ENCODE measurements at places on chromosomes 1 and 21.

- no peak for DNase-seq
These were observed 11.6 kb upstream of the SLC19A2 start for GRCh38 chr1:169497317-169497716.

DNA sequence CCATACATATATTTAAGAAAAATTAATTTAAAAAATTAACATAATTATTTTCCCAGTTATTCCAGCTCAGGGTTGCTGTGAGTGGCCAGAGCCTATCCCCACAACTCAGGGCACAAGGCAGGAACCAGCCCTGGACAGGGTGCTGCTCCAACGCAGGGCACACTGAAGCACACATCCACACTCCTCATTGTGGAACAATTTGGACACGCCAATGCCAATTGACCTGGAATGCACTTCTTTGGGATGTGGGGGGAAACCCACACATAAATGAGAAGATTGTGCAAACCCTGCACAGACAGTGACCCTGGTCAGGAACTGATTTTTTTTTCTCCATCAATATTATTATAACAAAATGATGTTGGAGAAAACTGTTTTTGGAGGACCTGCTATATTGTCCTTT, 23.4 kb downstream of the SAMSN1 start:
- DNase-seq = no peak

DNA sequence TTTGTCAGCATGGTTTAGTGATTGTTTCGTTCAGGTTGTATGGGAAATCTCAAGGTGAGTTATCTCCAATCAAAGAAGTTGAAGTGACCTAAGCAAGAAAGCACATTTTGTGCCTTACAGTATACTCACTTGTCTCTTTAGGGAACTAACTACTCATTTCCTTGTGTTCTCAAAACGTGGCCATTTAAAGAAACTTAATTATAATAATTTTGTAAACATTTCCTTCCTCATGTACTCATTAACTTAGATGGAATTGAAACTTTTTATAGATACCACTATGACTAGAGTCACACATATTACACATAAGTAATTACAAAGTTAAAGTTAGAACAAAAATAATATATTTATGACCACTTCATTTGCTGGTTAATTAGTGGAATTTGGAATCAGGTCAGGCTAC, 552.6 kb downstream of the MRPL39 start:
- no peak for DNase-seq

DNA sequence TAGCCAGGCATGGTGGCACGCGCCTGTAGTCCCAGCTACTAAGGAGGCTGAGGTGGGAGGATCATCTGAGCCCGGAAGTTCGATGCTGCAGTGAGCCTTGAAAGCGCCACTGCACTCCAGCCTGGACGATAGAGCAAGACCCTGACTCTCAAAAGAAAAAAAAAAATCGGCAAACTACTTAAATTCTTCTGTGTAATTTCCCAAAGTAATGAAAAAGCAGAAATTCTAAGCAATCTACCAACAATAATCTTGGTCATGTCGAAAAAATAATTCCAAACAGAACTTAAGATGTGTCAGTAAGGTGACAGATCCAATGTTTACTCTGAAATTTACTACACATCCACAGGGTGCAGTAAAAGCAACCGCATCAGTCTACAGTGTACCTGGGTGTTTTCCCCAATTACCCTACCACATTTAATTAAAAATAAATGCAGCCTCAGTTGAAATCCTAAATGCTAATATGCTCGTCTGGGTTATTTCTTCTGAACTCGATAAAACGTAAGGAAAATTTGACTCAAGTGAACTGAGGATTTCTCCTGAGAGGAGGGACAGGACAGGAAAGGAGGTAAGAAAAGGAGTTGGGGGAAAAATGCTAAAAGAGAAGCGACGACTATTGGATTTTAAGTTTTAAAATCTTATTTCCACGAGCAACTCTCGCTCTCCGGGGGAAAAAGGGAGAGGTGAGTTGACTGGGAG, 801 bp downstream of the EPRS1 start:
- peak; percentile 1 for DNase-seq

GRCh38 chr1:30732277-30732996, 9.1 kb upstream of the MATN1 start:
- no peak for DNase-seq

DNA sequence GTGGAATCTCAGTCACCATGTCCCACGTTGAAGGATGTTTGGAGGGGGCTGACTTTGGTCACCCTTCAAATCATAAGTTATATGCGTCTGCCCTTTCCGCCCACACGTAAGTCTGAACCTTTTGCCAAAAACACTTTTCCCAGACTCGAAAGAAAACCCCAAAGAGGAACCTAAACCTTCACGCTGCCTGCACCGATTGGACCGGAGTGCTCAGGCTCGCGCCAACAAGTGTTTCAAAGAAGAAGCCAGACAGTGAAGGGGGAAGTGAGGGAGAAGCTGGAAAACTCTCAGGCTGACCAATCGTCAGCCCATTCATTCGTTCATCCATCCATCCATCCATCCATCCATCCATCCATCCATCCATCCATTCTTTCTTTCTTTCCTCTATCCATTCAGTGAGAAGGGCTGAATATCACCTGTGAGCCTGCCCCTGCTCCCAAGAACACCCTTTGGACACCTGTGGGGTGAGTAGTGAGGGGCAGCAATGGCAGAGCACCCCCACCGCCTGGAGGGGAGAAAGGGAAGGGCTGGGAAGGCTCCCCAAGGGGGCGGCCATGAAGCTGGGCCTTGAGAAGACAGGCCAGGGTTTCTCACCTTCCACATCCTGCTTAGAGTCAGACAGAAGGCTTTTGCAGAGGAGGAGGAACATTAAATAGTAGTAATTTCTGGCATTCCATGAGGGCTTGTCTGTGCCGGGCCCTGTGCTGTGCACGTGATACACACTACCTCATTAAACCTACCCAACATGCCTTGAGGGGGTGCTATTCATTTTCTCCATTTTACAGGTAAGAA, 27.1 kb upstream of the RUNX3 start:
- no peak for DNase-seq
